ENCODE measurements at places on chromosomes 16 and 17.

DNA sequence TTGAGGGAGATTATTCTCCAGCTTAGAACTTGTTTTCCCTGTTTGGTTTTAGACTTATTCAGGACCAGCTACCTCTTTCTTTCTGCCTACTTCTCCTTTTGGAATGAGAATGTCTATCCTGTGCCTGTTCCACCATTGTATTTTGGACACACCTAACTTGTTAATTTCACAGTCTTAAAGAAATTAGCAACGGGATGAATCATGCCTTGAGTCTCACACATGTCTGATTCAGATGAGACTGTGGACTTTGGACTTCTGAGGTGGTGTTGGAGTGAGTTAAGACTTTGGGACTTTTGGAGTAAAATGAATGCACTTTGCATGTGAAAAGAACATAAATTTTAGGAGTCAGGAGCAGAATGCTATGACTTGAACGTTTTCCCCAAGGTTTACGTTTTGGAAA, 581.4 kb downstream of the CDH11 start:
- no peaks in the 10 kb centered on the region for H3K4me1 ChIP-seq
- H3K27me3 ChIP-seq, result no peaks in the 10 kb centered on the region

DNA sequence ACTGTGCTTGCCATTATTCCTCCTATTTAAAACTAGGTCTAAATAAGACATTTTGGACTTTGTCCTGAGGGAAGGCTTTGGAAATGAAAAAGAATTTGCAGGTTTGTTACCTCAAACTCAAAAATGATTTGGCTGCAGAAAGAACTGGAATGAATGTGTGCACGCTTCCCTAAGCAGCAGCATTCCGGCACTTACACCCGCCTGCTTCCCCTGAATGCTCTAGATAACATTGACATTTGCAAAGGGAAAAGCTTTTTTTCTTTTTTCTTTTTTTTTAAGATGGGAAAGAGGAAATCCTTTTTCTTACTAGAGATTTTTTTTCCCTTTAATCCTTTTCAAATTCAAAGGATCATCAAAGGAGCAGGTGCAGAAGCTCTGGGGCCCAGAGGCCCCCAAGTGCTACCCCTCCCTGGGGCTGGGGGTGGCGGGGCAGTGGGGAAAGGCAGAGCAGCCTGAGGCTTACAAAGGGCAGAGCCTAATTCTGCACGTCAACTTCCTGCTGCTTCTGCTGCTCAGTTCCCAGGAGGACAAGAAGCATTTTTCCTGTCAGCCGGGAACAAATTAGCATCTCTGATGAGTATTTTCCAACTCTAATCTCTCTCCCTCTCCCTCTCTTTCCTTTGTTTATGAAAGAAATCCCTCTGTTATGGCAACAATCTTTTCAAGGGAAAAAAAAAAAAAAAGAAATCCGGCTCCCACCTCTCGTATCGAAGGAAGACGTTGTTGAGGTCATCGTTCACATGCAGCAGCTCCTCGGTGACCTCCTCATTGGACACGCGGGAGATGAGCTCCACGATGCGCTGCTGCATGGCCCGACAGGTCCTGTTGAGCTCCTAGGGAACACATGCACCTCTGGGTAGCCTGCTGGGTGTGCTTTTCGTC, 32.1 kb upstream of the SREBF1 start:
- H3K4me3 ChIP-seq, result no peak overlapping the region
- no peaks in the 10 kb centered on the region for H3K27me3 ChIP-seq
- no peak for DNase-seq
- no peak overlapping the region for H3K27ac ChIP-seq
- peaks cover 1% of the 10 kb centered on the region for H3K4me1 ChIP-seq

DNA sequence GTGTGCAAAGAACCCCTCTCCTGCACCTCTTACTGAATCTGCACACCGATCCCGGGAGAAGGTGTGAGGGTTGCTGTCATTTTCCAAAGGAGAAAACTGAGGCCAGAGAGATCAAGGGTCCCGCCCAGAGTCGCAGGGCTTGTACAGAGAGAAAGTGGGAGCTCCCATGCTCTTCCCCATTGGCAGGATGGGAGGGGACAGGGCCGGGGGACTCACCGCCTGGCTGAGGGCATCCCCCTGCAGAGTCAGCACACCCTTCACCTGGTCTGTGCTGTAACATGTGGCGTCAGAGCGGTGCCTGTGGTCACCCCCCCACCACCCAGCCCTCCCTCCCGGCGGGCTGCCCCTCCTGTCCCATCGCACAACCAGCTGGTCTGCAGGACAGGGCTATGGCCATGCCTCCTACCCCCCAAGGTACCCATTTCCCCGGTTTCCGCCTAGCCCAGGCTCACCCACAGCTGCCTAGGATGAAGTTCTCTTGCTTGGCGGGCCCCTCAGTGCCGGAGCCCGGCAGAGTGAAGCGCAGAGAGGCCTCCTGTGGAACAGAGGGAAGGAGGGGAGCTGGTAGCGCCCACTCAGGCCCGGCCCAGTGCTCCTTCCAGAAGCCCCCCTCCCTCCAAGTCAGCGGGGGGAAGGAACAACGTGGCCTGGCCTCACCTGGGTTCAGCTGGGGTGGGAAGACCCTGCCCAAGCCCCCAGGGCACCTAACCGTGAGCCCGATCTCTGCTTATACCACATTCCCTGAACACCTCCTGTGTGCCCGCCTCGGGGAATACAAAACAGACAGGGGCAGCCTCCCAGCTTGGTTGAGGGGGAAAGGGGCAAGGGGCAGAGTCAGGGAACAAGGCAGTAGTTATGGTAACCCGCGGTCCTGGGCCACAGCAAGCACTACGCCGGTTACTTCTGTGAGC, 1.1 kb downstream of the ROGDI start:
- no peak for DNase-seq
- H3K27me3 ChIP-seq, result no peaks in the 10 kb centered on the region
- H3K36me3 ChIP-seq, result no peaks in the 10 kb centered on the region

- no peak for DNase-seq
- H3K36me3 ChIP-seq, result no peaks in the 10 kb centered on the region
- H3K27ac ChIP-seq, result no peak overlapping the region
- H3K4me1 ChIP-seq, result peaks cover 10% of the 10 kb centered on the region
- no peaks in the 10 kb centered on the region for H3K27me3 ChIP-seq
These were observed 5.2 kb downstream of the RAB40B start for GRCh38 chr17:82693168-82693867.

DNA sequence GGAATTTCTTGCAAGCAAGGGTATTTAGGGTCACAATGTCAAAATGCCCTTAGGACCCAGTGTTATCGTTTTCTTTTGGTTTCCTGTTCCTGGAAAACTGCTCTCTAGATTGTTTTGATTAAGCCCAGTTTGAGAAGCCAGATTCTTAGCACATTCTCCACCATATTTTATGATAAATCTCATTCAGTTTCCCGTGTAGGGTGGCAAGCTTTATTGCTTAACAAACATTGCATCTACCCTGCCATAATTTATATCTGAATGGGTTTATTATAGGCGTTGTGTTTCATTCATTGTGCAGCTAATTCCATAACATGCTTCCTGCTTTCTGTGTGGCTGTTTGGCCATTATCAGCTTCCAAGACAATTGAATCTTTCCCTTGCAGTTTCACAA, 389.1 kb upstream of the DYNLRB2 start:
- no peaks in the 10 kb centered on the region for H3K27me3 ChIP-seq
- no peak for DNase-seq
- no peaks in the 10 kb centered on the region for H3K36me3 ChIP-seq
- H3K4me1 ChIP-seq, result no peaks in the 10 kb centered on the region

- H3K36me3 ChIP-seq, result no peaks in the 10 kb centered on the region
- no peak overlapping the region for H3K4me3 ChIP-seq
- H3K27ac ChIP-seq, result no peak overlapping the region
These were observed 32.0 kb downstream of the SPHK1 start for GRCh38 chr17:76416457-76416856.

DNA sequence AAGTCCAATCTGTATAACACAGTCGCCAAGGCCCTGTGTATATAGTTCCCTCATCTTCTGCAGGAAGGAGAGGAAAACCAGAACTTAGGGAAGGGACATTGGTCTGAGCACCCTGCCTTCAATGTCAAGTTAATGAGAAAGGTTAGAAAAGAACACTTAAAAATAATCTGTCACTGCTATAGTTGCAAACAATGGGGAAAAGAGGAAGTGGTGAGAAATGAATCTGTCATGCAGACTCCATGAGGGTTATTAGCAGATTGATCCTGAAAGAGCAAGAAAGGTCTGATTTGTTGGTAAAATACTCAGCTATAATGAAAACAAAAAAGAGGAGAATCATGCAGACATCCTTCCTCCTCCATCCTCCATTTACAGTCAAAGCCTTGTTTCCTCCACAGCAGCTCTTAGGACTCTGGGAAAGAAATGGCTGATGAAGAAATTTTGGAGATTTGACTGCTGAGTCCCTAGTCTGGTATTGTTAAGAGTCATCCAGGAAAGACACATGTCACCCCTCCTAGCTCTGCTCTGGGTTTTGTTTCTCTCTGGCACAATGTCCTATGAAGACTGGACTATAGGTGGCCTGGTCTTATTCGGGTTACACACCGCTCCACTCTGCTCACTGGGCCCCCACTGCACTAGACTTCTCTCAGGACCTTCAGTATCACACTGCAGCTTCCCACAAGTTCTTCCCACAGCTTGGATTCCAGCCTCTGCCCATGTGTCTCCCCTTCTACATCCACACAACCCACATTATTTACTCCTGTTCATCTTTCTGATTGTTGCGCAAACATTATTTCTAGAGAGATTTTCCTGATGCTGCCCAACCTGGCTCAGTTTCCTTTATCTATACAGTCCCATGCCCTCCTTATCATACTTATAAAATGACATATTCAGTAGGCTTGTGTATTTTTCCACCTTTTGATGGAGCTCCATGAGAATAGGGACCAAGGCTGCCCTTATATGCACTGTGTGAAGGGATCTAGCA, 56.5 kb upstream of the XYLT1 start:
- no peaks in the 10 kb centered on the region for H3K4me1 ChIP-seq
- no peak overlapping the region for H3K4me3 ChIP-seq
- no peaks in the 10 kb centered on the region for H3K36me3 ChIP-seq
- H3K27ac ChIP-seq, result no peak overlapping the region

- peak overlapping the region; percentile 40 for H3K4me3 ChIP-seq
- peak; percentile 60 for DNase-seq
- no peaks in the 10 kb centered on the region for H3K36me3 ChIP-seq
These were observed 17.0 kb downstream of the FAM117A start for GRCh38 chr17:49746791-49747490.

- no peak overlapping the region for H3K27ac ChIP-seq
- H3K36me3 ChIP-seq, result no peaks in the 10 kb centered on the region
- H3K4me3 ChIP-seq, result no peak overlapping the region
These were observed 18.9 kb downstream of the XYLT1 start for GRCh38 chr16:17451843-17452242.

DNA sequence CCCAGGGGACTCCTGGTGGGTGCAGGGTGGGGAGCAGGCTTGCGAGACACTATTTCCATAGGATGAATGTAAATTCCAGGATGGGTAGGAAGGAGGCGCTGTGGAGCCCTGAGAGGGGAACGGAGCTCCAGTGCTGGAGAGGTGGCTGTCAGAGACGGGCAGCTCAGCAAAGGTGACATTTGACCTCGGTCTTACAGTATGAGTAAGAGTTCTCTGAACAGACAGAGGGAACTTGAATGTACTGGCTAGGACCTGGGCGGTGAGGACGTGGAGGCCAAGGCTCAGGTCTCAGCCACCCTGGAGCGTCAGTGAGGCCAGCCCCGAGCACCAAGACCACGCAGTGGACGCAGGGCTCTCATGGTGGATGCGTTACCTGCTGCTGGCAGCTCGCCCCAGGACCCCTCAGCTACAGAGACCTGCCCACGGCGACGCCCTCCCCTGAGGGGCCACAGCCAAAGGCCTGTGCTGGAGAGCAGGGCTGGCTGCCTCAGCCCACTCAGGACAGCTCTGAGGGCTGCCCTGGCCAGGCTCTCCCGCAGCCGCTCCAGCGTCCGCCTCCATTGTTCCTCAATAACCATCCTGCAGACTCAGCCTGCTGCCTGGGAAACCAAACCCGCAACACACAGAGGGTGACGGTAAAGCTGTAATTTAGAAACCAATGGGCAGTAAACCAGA, 65.9 kb upstream of the TNRC6C start:
- no peaks in the 10 kb centered on the region for H3K27me3 ChIP-seq
- no peak overlapping the region for H3K27ac ChIP-seq
- H3K4me1 ChIP-seq, result peaks cover 18% of the 10 kb centered on the region

- H3K4me1 ChIP-seq, result peaks cover 55% of the 10 kb centered on the region
- H3K27ac ChIP-seq, result peak overlapping the region; percentile 65
- H3K4me3 ChIP-seq, result peak overlapping the region; percentile 41
- H3K36me3 ChIP-seq, result no peaks in the 10 kb centered on the region
- peak; percentile 18 for DNase-seq
These were observed 826 bp upstream of the GSE1 start for GRCh38 chr16:85612191-85612800.

- no peaks in the 10 kb centered on the region for H3K27me3 ChIP-seq
- H3K4me1 ChIP-seq, result no peaks in the 10 kb centered on the region
- no peaks in the 10 kb centered on the region for H3K36me3 ChIP-seq
- no peak for DNase-seq
These were observed 23.7 kb downstream of the CDH1 start for GRCh38 chr16:68760671-68761275.

DNA sequence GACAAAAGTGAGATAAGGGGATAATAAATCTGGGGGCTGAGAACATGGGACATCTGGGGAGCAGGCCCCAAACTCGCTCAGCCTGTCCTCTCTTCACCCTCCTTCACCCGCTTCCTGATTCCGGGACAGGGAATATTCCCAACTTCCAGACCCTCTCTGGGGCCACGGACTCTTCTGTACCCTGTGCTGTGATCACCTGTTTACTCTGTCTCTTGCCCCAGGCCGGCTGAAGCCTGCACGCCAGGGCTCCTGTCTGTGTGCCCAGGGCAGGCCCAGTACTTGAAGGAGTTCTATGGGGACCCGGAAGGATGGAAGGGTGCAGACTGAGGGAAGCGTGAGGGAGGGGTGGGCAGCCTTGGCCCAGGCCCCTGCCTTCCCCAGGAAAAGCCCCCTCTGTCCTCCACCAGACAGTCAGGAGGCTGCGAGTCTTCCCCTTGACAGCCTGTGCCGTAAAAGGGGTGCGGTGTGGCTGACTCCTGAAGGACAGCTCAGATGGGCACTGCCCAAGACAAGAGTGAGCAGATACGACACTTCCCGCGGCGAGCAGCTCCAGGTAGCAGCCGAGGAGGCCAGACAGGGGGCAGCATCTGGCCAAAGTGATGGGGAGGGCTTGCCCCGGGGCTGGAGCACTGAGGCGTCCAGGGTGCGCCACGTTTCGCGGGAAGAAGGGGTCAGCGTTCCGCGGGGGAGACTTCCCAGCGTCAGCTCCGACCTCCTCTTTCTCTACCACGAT, 1.0 kb upstream of the CCNF start:
- no peaks in the 10 kb centered on the region for H3K36me3 ChIP-seq
- peaks cover 12% of the 10 kb centered on the region for H3K4me1 ChIP-seq
- no peak for DNase-seq
- no peaks in the 10 kb centered on the region for H3K27me3 ChIP-seq
- H3K4me3 ChIP-seq, result peak overlapping the region; percentile 75

All from CD8-positive, alpha-beta memory T cell (primary cell).